ENCODE measurements at places on chromosomes 5 and 9.

- no peak for DNase-seq
Measured at GRCh38 chr5:178462816-178463215, 127.4 kb downstream of the COL23A1 start.

DNA sequence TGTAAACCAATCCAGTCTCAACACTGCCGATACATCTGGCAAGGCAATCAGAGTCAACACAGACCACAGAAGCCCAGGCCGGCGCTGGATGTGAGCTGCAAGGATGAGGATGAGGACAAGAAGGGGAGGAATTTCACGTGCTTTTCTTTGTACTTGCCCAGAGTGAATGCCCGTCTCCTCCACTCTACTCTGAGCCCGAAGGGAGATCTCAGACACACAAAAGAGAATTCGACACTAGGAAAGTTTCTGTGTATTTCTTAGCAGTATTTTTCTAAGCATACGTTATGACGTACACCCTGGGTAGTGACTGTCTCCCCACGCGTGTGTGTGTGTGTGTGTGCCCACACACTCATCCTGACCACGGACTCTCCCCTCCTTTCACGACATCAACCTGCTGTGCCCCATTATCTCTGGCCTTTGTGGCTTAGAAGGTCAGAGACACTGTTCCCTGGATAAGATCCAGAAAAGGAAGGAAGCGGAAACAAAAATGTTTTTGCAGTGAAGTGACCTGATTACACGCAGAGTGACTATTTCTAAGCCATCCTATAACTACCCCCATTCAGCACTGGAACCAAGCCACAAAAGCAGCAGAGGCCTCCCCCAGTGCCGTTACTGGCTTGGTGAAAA is 227.3 kb upstream of the DAPK1 start:
- peak; percentile 27 for DNase-seq

- DNase-seq: no peak
Measured at GRCh38 chr5:136064510-136064909, 35.7 kb downstream of the TGFBI start.

GRCh38 chr5:169647566-169647965 is 10.5 kb downstream of the DOCK2 start:
- DNase-seq: peak; percentile 3

DNA sequence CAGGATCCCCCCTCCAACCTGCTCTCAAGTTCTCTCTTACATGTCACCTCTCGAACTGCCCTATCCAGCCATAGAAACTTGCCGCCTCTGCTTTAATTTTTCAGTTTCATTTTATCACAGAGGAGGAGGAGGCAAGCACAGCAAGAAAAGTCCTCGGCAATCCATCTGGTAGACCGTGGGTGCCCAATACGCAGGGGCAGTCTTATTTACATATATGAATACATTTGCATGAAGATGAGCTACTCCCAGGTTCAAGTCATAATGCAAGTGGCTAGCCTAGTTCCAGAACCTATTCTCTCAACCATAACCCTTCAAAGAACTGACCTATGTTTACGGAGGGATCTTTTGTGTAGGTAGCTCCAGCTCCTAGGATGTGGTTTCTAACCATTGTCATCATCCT is 223.2 kb upstream of the PANK3 start:
- DNase-seq: no peak

- no peak for DNase-seq
Measured at GRCh38 chr5:108579236-108579635, 168.5 kb upstream of the FER start.

DNA sequence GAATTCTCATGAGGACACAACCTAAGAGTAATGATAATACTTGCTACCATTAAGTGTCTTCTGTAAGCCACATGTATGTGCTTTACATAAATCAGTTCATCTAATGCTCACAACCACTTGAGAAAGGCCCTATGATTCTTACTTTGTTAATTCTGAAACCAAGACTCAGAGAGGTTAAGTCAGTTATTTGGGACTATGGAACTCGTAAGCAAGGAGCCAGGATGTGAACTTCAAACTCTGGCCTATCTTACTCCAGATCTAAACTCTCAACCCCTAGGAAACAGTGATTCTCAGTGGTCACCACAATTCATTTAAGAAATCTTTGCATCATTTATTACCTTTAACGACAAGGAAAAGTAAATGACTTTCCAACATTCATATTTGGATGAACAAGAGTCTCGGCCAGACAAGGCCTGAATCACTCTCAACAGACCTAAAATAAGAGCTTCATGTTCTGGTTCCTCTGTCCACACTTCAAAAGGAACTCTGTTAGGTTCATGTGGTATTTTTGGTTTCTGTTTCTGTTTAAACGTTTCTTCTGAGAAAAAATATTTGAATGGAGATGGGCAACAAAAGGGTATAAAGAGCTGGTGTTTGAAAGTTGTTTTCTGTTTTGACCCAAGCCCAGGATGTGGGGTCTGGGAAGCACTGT is 104.8 kb downstream of the LPAR1 start:
- no peak for DNase-seq

GRCh38 chr9:89929673-89930480 is 325.1 kb downstream of the GADD45G start:
- peak; percentile 61 for DNase-seq

GRCh38 chr5:102545175-102545574 is 46.4 kb upstream of the SLCO6A1 start:
- no peak for DNase-seq

- no peak for DNase-seq
Measured at GRCh38 chr9:2179567-2179966, 164.4 kb downstream of the SMARCA2 start.

GRCh38 chr5:164497311-164498064 is 992.1 kb downstream of the MAT2B start:
- no peak for DNase-seq

- no peak for DNase-seq
Measured at GRCh38 chr5:83418356-83419321, 52.9 kb upstream of the VCAN start.

DNA sequence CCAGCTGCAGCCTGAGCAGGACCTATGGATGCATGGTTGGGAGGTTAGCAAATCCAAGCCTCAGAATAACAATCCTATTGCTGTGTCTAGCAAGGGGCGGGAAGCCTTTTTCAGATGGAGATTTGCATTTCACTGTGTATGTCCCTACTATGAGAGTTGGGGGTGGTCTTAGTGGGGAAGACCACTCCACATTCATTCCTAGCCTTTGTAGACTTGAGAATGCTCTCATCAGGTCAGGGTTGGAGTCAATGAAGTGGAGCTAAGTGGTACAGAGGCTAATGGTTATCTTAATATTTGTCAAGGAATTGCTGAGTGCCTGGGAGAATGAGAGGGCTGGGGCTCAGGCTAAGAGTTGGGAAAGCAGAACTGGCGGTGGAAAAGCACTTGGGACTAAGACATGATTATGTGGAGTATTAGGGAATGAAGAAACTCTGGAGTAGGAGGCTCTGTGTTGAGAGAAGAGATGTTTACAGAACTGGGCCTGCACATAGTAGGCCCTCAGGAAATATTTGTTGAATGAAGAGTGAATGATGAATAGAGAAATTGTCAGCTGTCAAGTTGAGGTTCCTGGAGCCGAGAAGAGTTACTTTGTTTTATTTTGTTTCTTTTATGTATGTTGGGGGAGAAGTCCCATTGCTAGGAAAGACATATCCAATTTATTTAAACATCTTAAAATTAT is 175.5 kb upstream of the SPRY4 start:
- DNase-seq: no peak

GRCh38 chr9:14271093-14271673 is 42.8 kb downstream of the NFIB start:
- DNase-seq: peak; percentile 44

DNA sequence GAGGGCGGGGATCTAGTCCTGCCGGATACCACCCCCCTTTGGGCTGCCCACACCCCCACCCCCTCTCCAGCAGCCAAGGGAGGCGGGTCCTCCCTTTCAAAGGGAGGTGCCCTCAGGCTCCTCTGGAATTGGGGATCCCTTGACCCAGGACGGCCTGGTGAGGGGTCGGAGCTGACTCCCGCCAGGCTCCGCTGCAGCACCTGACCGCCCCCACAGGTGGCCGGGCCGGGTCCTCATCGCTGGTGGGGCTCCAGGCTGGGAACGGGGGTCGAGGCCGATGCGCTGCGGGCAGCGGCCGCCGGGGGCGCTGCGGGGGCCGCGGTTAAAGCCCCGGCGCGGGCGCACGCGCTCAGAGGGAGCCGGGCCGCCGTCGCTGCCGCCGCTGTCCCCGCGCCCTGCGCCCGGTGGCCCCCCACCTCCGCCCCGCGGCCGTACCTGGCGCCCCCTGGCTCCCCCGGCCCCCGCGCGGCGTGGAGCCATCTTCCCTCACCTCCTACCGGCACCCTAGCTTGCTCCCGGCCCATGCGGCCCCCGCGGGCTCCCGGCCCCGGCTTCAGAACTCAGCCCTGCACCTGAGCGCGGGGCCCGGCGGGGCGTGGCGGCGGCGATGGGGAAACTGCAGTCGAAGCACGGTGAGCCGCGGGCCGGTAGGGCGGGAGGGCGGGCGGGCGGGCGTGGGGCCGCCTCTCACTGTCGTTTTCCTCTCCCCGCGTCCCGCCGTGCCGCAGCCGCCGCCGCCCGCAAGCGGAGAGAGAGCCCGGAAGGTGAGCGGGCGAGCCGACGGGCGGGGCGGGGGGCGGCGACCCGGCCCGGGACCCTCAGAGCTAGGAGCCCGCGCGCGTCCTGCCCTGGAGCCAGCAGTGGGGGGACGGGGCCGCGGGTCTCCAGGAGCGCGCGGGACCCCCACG is at the start of gene NKD2:
NKD2 (plus strand) TSS at position 352 of the 908 bp plus-strand sequence; CDS start at position 608, 256 bp downstream.
- no peak for DNase-seq

- no peak for DNase-seq
Measured at GRCh38 chr9:83691492-83691891, 16.3 kb downstream of the UBQLN1 start.

GRCh38 chr9:133141833-133142595 is 21.0 kb upstream of the RALGDS start:
- no peak for DNase-seq

GRCh38 chr5:138541511-138542179 is 1.4 kb downstream of the ETF1 start:
- DNase-seq: no peak

DNA sequence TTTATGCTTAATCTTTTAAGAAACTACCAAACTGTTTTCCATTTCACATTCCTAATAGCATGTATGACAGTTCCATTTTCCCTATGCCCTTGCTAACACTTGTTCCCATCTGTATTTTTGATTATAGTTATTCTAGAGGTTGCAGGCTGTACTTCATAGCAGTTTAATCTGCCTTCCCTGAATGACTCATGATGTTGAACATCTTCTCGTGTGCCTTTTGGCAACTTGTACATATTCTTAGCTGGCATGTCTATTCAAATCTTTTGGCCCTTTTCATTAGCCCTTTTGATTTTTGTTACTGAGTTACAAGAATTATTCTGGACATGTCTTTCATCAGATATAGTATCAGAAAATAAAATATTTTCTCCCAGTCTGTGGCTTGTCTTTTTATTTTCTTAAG is 320.3 kb downstream of the DIRAS2 start:
- DNase-seq: no peak

GRCh38 chr5:122805481-122805880 is 30.6 kb downstream of the SNX2 start:
- no peak for DNase-seq

- DNase-seq: peak; percentile 60
Measured at GRCh38 chr9:33225319-33226147, 14.4 kb upstream of the SPINK4 start.

GRCh38 chr5:151101746-151102145 is 20.9 kb upstream of the TNIP1 start:
- no peak for DNase-seq

- no peak for DNase-seq
Measured at GRCh38 chr9:99833735-99834134, 12.1 kb downstream of the NR4A3 start.

DNA sequence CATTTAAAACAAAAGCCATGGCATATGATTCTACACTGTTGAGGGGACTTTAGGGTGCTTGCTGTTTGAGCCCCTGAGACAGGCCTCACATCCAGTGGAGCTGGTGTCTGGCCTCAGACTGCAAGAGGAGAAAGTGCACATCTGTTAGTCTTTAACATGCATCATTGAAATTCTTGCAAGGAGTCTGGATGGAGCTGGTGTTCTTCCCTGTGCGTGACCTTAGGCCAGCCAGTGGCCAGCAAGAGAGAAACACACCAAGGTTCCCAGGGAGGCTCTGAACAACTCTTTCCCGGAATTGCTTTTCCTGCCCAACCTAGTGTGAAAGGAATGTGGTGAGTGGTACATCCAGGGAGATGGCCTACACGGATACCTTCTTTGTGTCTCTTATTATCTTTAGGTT is 282.8 kb upstream of the TNC start:
- DNase-seq: no peak

DNA sequence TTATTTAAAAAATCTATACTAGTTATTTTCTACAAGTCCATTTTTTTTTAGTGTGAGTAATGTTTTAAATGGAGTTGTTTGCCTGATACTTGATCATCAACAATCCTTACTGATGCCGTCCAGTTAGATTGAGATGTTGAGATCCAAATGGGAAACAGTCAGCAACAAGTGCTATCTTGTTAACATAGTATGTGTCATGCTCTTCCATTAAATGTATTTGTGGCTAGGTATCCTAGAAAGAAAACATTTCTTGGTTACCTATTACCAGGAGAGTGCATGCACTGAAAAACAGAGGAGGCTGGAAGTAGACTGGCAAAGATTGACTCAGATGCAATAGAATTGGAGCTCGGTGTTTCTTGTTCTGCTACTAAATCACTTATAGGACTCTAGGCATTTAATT is 123.4 kb upstream of the MAN2A1 start:
- no peak for DNase-seq

GRCh38 chr5:5751987-5752386 is 329.5 kb downstream of the ICE1 start:
- DNase-seq: no peak

DNA sequence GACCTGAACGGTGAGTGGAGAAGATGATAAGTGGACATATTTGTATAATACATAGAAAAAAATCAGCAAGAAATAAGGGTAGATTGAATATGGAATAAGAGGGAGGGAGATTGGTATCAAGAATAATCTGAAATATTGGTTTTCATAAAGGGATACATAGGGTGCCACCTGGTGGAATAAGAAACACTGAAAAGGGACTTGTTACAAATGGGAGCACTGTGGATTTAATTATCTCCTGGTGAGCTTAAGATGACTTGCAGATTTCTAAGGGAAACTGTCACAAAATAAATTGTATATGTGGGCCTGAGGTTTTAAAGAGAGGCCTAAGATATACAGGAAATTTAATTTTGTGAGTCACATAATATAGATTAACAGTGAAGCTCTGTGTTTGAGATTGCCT is 1403.5 kb upstream of the CDH18 start:
- DNase-seq: no peak

DNA sequence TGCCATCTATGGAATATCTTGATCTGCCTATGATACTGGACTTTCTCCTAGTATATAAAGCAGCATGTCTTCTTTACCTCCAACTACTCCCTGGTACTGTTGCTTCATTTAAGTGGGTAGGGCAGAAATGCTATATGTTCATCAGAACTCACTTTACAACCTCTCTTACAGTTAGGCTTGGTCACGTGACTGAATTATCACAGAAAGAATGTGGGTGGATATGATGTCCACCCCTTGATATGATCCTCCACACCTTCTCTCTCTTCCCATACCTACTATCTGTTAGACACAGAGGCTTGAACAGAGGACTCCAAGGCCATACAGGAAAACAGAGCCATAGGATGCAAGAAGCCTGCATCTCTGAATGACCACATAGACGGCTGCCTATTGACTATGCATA is 19.8 kb downstream of the CRHBP start:
- no peak for DNase-seq
